ENCODE measurements at places on chromosomes 4 and X.
A peak's percentile ranks its signal among the peaks of the same experiment; 100 is the strongest.

- DNase-seq = no peak
These were observed 60.2 kb downstream of the MID1IP1 start for GRCh38 chrX:38861489-38861888.

GRCh38 chrX:40877887-40878286, 142.5 kb upstream of the MED14 start:
- DNase-seq = no peak

DNA sequence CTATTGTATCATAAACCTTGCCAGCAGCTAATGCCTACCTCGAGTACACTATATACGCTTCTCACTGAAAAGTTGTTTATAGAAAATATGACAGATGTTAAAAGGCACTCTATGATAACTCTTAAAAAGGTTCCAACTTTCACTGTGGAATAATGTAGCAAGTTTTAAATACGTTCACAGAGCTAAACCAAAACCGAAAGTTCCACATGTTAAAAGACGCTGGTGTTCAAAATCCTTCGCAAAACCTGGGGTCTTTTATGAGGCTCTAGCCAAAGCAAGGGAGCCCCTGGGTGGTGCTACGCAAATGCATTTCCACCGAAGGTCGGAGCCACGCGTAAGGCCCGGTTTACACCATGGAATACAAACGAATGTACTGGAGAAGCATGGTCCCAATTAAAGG, 103.7 kb upstream of the TENM3 start:
- no peak for DNase-seq

- no peak for DNase-seq
These were observed 85.3 kb upstream of the POU3F4 start for GRCh38 chrX:83422836-83423235.

DNA sequence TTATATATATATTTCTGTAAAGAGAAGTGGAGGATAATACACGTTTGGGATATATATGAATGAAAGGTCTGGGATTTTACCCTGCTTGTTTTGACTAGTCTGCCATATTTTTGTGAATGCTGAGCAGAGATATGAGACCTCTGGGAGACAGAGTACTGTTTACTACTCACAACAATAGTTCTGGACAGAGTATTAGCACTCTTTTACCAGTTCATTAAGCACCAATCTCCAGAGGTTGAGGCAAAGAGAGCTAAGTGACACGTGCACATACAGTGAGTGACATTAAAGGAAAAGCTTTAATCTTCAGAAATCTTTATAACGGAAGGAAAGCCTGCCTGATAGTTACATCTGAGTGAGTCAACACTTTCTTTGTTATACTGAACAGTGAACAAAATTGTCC, 1452.7 kb upstream of the TENM3 start:
- DNase-seq = no peak

GRCh38 chr4:86497131-86497530, 97.0 kb upstream of the PTPN13 start:
- no peak for DNase-seq

DNA sequence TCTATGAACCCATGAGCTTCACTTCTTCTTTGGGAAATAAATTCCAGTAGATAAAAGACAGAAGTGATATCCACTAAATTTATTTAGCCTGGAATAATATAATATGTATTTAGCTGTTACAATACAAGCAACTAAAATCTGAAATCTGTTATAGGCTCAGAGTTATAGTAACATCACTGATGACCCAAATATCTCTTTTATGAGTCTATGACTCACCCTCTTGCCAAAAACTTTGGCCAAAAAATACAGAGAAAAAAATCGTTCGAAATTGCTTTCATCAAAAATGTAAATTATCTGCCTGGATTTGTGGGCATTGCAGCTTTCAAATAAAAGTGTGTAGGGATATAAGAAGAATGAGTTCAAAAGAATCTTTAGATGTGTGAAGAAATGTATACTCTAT, 89.4 kb upstream of the DKK2 start:
- no peak for DNase-seq

- DNase-seq = no peak
These were observed 172.3 kb upstream of the TRPC5 start for GRCh38 chrX:112254896-112255295.

DNA sequence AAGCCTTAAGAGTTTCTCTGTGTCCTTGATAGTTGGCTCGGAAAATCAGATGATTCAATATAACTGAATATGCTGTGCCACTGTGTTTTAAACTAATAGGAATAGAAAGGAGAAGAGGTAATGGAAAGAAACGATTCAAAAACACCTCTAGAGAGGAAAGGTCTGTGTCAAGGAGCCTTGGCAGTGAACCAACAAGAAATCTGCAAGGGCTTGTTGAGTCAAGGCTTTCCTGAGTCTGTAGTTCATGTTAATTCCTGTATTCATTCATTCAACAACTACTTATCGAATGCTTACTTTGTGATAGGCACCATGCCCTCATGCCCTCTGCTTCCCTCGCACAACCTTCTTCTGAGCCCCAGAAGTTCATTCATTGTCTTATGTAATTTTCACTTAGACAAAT, 336.0 kb downstream of the PDHA2 start:
- no peak for DNase-seq

DNA sequence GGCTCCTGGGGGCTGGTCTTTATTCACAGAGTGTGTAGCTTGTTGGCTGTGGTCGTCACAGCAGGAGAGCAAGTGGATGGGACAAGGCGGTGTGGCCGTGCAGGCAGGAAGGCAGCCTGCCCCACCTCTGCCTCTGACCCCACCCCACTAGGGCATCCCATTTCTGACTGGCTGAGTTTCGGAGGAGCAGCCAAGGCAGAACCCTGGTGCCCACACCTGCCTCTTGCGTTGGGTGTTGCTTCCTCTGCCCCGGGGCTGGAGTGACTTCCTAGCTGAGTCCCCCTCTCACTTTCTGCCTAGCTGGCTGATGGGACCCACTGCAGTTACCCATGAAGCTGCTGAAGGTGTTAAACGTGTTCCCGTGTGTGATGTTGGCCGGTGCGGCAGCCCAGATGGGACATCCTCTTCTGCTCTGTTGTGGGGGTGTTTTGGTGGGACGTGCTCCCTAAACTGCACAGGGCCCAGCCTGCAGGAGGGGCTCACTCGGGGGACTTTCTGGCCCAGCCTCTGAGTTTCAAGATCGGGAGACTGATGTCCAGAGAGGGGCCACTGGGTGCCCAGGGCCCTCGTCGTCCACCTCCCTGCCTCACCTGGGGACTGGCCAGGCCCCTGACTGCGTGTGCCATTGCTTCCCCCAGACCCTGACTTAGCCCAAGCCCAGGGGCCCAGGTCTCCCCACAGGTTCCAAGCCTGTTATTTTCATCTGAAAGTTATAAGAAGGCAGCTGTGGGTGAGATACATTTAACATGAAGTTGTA, 101.5 kb downstream of the PSAPL1 start:
- DNase-seq = no peak

DNA sequence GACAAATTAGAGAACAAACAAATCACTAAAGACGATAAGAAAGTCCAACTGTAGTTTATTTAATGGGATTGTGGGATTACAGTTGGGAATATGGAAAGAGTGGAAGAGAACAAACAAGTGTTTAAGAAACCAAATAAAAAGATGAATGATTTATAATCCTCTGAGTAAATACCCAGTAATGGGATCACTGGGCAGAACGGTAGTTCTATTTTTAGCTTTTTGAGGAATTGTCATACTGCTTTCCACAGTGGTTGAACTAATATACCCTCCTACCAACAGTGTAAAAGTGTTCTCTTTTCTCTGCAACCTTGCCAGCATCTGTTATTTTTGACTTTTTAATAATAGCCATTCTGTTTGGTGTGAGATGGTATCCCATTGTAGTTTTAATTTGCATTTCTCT, 15.0 kb downstream of the C4orf51 start:
- no peak for DNase-seq

GRCh38 chr4:23728393-23728792, 161.5 kb downstream of the PPARGC1A start:
- DNase-seq = no peak

- DNase-seq = no peak
These were observed 40.2 kb downstream of the SH3KBP1 start for GRCh38 chrX:19846995-19847790.

DNA sequence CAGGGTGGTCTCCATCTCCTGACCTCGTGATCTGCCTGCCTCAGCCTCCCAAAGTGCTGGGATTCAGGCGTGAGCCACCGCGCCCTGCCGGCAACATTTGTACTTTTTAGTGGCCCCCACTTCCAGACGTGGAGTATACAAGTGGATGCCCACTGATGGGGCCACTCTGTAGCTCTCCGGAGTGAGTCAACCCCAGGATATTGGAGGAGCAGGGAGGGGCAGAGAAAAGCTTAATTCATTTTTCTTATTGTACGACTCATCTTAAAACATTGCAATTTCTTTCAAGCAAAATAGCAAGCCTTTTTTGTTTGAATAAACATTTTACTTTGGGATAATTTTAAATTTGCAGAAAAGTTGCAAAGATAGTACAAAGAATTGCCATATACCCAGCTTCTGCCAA, 34.6 kb downstream of the FAM9C start:
- no peak for DNase-seq

DNA sequence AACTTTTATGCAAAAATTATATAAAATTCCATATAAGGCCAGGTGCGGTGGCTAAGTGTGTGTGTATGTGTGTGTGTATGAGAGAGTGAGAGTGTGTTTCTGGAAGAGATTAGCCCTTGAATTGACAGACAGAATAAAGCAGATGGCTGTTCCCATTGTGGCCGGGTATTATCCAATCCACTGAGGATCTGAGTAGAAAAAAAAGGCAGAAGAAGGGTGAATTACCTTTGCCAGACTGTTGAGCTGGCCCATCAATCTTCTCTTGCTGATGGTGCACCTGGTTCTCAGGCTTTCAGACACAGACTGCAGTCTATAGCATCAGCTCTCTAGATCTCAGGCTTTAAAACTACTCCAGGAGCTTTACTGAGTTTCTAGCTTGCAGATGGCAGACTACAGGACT, 92.2 kb upstream of the SLIT2 start:
- no peak for DNase-seq

GRCh38 chr4:17093481-17093880, 195.0 kb upstream of the LDB2 start:
- DNase-seq = no peak

- DNase-seq = no peak
These were observed 3.6 kb downstream of the ANXA10 start for GRCh38 chr4:168095776-168096406.

DNA sequence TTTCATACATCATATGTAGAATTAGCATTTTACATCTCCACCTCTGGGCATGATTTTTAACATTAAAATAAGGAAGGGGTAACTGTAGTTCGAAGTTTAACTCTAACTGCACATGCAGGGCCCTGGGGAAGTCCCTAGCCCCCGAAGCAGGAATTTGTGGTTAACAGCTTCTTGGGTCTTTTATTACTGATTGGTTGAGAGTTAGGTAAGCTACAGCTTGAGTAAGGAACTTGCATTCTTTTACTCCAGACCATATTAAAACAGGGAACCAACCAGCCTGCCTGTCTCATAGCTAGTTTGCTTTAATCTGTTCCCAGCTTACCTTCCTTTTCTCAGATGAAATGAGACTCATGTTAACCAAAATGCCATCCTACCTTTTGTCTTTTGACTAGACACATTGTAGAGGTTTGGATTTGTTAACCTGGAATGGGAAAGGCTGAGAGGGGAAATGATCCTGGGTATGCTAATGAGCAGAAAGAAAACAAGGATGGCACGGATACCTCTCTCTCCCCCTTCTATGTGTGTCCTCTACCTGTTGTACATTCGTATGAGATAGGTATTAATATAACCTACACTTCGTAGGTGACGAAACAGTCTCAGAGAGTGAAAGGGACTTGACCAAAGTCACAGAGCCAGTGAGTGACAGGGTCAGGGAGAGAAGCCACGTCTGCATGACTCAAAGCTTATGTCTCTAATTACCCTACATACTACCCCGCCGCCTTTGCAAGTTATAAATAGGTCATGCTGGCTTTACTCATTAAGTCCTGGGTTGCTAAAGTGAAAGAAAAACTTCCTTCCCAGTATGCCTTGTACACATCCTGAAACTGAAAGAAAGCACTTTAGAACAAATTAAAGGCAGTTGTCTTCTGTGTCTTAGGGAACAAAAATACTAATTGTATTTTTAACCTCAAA, 119.5 kb upstream of the AFF2 start:
- DNase-seq = peak; percentile 41

DNA sequence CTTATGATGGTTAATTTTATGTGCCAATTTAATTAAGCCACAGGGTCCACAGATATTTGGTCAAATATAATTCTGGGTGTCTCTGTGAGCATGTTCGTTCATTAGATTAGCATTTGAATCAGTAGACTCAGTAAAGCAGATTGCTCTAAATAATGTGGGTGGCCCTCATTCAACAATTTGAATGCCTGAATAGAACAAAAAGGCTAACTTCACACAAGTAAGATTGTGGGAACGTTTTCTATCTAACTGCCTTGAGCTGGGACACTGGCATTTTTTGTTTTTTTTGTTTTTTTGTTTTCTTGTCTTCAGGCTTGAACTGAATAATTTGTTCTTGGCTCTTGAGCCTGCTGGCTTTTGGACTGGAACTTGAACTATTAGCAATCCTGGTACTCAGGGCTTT, 292.4 kb upstream of the SPANXN4 start:
- no peak for DNase-seq

GRCh38 chr4:28436191-28437080, 1575.8 kb downstream of the STIM2 start:
- DNase-seq = no peak

- DNase-seq = no peak
These were observed 3.9 kb upstream of the CXCL13 start for GRCh38 chr4:77601614-77602187.

- DNase-seq = no peak
These were observed 95.2 kb downstream of the DCLK2 start for GRCh38 chr4:150173432-150173861.

DNA sequence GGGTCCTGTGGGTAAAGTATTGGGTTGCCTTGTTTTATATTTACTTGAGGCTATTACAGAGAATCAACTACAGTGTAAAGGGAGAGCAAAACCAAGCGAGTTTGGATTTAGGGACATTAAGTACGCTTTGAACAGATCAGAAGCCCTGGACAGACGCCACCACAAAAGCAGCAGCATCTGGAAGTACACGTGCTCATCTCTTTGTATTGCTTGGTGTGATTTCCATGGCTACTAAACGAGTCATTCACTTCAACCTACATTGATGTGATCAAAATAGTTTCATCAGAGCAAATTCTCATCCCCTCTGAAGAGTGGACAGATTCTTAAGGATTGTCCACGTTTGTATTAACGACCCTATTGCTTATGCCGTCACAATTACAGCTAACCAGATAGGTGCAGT, 85.1 kb downstream of the SORBS2 start:
- no peak for DNase-seq

- no peak for DNase-seq
These were observed 357.4 kb downstream of the STIM2 start for GRCh38 chr4:27218013-27218412.

GRCh38 chr4:99635601-99636000, 22.0 kb downstream of the C4orf54 start:
- DNase-seq = no peak

DNA sequence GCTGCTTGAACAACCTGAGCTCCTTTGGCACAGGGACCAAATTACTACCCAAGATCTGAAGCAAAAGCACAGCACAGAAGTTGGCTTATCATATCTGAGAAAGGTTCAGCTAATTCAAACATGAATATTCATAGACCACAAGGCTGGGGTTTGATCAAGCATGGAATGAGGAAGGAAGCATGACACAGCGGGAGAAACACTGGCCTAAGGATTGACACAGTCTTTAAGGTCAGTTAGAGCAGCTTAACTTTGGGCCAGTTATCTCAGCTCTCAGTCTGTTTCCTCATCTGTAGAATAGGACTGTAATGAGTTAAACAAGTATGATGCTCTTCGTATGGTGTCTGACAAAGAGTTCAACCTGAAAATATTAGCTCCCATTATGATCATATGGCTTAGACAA, 88.5 kb upstream of the CBR4 start:
- DNase-seq = no peak

- no peak for DNase-seq
These were observed 975.7 kb upstream of the PABPC4L start for GRCh38 chr4:135177321-135177720.

- no peak for DNase-seq
These were observed 19.7 kb downstream of the FNIP2 start for GRCh38 chr4:158788516-158788915.
